ENCODE measurements at places on chromosomes 4 and X. TPM values are rescaled to one million over a fixed set of nuclear protein-coding genes. Genes with fewer than 3 reads are reported as not detected.

RPL39 gene
- total RNA-seq: 1,300 TPM

GABRB1 gene
- 0.32 TPM for total RNA-seq

MAGEA2B gene
- total RNA-seq: not detected

LUZP4 gene
- total RNA-seq: not detected

PARM1 gene
- 0.86 TPM for total RNA-seq

F8A3 gene
- total RNA-seq: 2.6 TPM

DHRSX gene
- 35.4 TPM for total RNA-seq

GAB3 gene
- total RNA-seq: 0.64 TPM

FGFBP2 gene
- total RNA-seq: not detected

MMRN1 gene
- total RNA-seq: not detected

STBD1 gene
- total RNA-seq: 5.8 TPM

NPY2R gene
- total RNA-seq: not detected

SH3RF1 gene
- total RNA-seq: 29.3 TPM

IGBP1 gene
- 60.9 TPM for total RNA-seq

LNX1 gene
- total RNA-seq: 0.43 TPM

SEC24D gene
- 103 TPM for total RNA-seq

GAGE13 gene
- not detected for total RNA-seq

HELT gene
- total RNA-seq: not detected

CT45A1 gene
- not detected for total RNA-seq

TMPRSS11A gene
- total RNA-seq: not detected

GABRG1 gene
- total RNA-seq: not detected

VCX3B gene
- total RNA-seq: not detected

HMX1 gene
- not detected for total RNA-seq

TBC1D1 gene
- total RNA-seq: 101 TPM

LETM1 gene
- 91.5 TPM for total RNA-seq

NEXMIF gene
- not detected for total RNA-seq

S100G gene
- total RNA-seq: not detected

SPANXC gene
- total RNA-seq: not detected

GPAT3 gene
- total RNA-seq: 15.1 TPM

SSX4B gene
- total RNA-seq: not detected

MAGEA11 gene
- total RNA-seq: not detected

NLGN4X gene
- total RNA-seq: 0.86 TPM

ACOT9 gene
- total RNA-seq: 72.8 TPM

RTL3 gene
- total RNA-seq: 0.32 TPM

ENOPH1 gene
- total RNA-seq: 36.7 TPM

CDKL2 gene
- total RNA-seq: 1.3 TPM

UGT2B11 gene
- not detected for total RNA-seq

ARHGAP36 gene
- not detected for total RNA-seq

PASD1 gene
- not detected for total RNA-seq

FRMPD4 gene
- 3.9 TPM for total RNA-seq

DCAF8L2 gene
- total RNA-seq: not detected

RAP1GDS1 gene
- 78.6 TPM for total RNA-seq

SRPK3 gene
- 0.86 TPM for total RNA-seq

Data from fibroblast of villous mesenchyme (primary cell).